T-helper 17 cell (primary cell): ENCODE measurements at places on chromosomes 11 and 22.

DNA sequence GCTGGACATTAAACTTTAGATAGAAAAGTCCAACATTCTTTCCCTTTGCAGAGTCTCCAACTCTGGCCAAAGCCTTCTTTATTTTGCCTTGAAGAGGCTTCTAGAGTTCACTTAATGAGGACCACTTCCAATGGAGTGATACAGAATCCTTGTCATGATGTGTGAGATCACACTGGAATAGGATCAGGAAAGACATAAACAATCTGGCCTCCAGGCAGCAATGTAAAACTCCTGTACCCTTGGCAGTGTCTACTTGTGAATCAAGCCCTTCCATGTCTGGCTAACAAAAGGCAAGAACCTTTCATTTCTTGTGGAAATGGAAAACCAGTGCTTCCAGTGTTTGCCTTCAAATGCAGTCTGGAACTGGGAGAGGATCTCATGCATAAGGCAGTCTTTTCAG lies 56.5 kb upstream of the FIBIN start:
- DNase-seq = no peak

DNA sequence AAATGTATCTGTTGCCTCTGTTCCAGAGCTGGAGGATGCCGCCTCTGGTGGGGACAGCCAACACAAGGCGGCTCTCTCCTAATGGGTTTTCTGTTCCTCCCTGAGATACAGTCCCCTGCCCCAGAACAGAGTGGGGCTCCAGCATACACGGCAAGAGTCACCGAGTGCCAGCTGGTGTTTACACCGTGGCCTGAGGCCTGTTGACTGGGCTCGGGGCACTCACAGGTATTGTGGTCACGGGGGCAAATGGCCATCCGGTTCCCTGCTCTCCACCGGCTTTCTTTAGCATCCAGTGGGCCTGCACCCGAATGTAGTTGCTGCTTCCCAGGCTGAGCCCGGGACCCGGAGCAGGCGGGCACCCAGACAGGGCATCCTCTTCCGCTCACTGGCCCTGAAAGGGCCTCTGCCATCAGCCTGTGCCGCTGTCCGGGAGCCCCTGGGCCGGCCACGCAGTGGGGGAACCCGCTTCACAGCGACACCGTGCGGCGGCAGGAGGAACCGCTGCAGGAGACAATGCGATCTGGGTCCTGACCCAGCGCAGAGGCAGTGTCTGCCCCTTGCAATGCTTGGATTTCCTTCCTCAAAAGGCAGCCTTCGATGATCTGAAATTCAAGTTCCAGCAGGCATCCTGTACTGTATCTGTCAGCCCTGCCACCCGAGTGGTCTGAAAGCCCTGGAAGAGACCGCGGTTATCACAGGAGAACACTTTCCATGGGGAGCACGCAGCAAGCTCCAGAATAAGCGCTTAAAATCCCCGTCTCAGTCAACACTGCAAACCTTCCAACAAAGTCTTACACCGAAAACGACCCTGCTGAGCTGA lies 859 bp upstream of the KRTAP5-5 start:
- peak; percentile 66 for DNase-seq

DNA sequence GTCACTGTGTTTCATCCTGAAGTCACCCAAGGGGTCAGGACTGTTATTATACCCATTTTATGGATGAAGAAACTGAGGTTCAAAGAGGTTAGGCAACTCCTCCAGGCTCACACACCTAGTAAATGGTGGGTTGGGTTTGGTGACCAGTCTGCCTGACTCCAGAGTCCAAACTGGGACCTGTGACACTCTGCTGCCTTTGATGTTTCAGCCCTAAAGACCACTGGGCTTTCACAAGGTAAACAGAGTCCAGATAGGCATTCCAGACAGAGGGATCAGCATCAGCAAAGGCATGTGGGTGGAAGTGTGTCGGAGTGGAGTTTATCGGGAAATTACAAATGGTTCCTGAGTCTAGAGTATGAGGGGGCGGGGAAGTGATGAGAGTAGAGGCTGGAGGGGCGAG lies 38.5 kb downstream of the MICAL2 start:
- DNase-seq = no peak

DNA sequence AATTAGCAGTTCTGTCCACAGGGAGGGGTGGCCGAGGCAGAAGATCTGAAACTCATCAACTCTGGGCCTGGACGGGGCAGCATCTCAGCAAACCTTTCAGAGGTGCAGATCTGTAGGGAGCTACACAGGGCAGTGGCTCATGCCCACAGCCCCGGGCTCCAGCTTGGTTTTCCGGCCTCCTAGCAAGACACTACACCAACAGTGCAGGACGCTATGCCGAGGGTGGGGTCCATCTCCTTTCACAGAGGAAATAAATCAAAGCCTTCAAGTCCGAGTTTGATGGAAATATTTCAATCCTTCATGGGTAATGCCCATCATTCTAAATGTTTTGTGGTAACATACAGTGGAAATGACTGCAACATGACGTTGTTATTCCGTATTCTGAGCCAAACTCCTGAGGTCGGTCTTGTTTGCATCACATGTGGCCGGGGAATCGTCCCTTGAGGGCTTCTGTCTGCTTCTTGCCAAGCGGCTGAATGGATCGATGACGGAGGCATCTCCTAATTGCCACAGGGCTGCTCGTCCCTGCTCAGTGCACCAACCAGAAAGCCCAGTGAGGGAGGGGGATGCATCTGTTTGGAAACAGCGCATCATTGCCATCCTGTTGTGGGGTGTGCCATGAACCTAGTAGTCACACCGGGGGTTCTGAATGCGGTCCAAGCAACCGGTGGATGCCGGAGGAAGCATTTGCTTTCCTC lies 30.0 kb downstream of the LINC01488 start:
- DNase-seq = no peak

DNA sequence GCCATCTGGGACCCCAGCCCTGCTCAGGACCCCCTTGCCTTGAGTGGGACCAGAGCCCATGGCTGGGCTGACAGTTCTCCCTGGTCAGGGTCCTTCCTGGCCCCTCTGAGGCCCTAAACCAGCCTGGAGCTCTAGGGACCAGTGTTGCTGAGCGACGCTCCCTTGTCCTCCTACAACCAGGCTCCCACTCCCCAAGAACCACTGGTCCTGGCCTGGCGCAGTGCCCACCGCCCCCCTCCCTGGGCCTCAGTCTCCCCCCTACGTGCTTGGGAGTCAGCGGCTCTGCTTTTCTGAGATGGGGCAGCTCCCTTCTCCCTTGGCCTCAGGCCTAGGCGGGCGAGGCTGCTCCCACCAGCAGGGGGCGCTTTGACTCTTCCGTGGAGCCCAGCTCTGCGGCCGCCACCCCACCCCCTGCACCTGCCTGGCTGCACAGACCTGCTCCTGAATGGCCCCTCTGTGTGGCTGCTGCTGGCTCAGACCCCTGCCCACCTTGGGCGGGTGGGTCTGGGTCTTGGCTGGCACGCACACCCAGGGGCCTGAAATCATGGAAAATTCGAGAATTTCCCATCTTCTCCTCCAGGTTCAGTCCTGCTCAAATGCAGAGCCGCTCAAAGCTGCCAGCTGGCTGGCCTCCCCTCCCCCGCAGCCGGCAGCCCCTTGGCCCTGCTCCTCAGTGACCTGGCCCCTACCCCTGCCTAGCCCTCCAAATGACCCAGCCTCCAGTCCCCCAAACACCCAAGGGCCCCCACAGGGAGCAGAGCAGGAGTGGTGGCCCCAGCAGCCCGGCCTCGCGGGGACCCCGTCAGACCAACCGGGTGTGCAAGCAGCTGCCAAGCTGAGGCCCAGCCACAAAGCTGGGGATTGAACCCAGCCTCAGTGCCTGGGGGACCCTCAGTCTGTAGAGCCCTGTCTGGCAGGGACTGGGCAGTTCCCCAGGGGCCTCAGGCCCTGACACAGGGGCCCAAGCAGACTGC lies 9.1 kb downstream of the PRR33 start:
- peak; percentile 78 for DNase-seq

GRCh38 chr11:102530558-102530957 lies at the start of gene MMP7:
Gene MMP7 (minus strand): TSS chr11:102530747. CDS start chr11:102530700, 47 bp downstream.
- no peak for DNase-seq

GRCh38 chr11:130212431-130212961 lies 52.9 kb downstream of the ST14 start:
- no peak for DNase-seq

DNA sequence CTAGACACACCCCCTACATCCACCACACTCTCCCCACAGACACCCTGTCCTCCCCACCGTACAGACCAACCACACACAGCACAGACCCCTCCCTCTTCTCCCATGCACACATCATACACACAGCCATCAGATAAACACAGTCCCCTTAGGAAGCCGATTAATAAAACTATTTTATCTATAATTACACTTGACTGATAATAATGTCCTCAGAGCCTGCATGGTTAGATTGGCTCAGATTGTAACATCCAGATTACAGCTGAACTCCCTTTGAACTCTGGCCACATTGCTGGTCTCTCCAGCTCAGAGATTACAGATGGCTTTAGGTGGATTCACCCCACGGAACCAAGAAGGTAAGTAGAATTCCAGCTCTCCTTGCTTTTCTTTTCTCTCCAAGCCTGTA lies 9.5 kb upstream of the ELF5 start:
- no peak for DNase-seq

GRCh38 chr22:48783821-48784266 lies 1043.8 kb downstream of the BRD1 start:
- no peak for DNase-seq

- DNase-seq = no peak
These were observed 1.4 kb downstream of the FAM168A start for GRCh38 chr11:73596547-73596946.

GRCh38 chr11:76025068-76025467 lies 181.2 kb downstream of the WNT11 start:
- DNase-seq = no peak

DNA sequence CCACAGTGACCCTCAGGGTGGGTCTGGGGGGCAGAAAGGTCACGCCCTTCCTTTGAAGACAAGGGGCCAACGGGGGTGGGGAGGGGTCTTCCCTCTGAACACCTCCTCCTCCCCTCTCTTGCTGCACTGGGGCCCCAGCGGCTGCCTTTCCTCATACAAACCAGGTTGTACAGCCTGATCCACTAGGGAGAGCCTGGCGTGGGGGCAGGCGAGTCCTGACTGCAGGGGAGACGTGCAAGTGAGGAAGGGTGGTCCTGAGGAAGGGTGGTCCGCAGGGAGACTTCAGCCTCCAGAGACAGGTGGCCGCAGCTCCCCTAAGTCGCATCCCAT lies 43.6 kb upstream of the LINC01488 start:
- no peak for DNase-seq

GRCh38 chr22:30182815-30183214 lies 63.7 kb downstream of the LIF start:
- no peak for DNase-seq

DNA sequence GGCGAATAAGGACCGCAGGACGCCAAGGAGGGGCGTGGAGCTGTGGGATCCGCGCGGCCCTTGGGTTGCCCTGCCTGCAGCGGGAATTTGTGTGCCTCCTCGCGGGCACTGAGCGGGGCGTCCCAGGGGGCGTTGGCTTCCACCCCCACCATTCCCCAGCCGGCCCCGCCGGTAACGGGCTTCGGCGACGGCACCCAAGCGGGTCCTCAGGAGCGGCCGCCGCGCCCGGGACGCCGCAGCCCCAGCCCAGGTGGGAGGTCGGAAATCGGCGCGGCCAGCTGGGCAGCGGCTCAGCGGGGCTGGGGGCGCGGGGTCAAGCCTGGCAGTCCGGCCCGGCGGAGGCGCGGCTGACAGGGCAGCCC lies 320 bp downstream of the CLTCL1 start:
- DNase-seq = peak; percentile 31

- no peak for DNase-seq
These were observed 61.5 kb downstream of the CACNG2 start for GRCh38 chr22:36641902-36642640.

GRCh38 chr22:44685384-44686056 lies 16.5 kb upstream of the PRR5 start:
- peak; percentile 71 for DNase-seq

DNA sequence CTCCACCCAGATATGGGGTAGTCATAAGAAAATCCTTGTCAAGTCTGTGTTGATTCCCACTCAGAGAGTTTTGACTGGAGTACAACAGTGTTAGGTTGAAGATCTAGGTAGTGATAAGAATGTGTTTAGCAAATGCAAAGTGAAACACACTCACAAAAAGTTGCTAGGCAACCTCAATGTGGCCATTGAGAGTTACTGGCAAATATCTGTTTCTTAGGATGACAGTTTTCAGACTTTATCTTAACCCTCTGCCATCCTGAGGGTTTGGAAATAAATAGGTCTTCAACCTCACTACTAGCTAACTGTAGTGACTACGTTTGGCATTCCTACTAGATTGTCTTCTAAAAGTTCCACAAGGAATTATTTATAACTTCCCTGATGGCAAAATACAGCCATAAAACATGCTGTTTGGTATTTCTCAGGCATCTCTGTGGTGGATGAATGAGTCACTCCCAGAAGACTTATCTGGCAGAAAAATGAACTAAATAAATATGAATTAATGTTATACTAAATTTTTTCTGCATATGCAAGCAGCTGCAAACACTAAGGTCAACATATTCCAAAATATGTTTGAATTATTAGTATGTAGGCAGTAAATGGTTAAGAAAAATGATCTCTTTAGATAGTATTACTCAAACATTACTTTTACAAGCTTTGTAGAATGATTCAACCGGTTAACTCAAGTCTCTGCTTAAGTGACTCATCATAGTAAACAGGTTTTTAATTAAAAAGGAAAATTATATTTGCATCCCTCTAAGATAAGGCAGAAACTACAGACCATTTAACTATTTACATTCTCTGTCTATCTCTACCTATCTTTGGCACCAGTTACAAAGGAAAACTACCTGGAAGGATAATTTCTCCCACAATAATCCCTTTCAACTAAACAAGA lies 17.1 kb upstream of the SYTL2 start:
- no peak for DNase-seq

- no peak for DNase-seq
These were observed 36.4 kb downstream of the RTL6 start for GRCh38 chr22:44461614-44462013.

DNA sequence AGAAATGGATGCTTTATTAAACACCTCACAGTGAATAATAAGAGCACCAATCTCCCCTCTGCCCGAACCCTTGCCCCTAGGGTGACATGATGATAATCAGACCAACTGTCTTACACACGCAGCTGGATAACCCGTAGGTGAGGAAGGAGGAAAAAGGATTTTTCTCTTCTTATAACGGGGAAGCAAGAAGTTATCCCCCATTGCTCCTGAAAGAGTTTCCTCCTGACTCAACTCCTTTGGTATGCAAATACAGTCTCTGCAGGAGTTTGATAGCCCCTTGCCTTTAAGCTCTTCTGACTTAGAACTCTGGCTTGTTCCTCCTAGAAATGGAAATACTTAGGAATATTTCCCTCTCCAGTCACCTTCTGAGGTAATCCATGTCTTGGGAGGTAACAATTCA lies 455.8 kb downstream of the TMEM135 start:
- no peak for DNase-seq

- no peak for DNase-seq
These were observed 7.2 kb downstream of the CEP164 start for GRCh38 chr11:117334896-117335295.

- no peak for DNase-seq
These were observed 76.4 kb upstream of the MYOD1 start for GRCh38 chr11:17642980-17643379.

GRCh38 chr22:35648066-35649025 lies at the start of gene APOL6:
Gene APOL6 (plus strand): TSS chr22:35648446. CDS start chr22:35656426, 7,980 bp downstream.
- peak; percentile 27 for DNase-seq

GRCh38 chr11:41534391-41534790 lies 74.9 kb upstream of the LRRC4C start:
- no peak for DNase-seq

GRCh38 chr11:85299258-85299942 lies 327.7 kb downstream of the DLG2 start:
- DNase-seq = no peak

- DNase-seq = no peak
These were observed 16.8 kb downstream of the MUC2 start for GRCh38 chr11:1091332-1092083.

GRCh38 chr11:128901653-128902514 lies 10.7 kb downstream of the KCNJ5 start:
- no peak for DNase-seq
